Naive B cell (primary cell): ENCODE measurements at places on chromosomes 2 and 18.

DNA sequence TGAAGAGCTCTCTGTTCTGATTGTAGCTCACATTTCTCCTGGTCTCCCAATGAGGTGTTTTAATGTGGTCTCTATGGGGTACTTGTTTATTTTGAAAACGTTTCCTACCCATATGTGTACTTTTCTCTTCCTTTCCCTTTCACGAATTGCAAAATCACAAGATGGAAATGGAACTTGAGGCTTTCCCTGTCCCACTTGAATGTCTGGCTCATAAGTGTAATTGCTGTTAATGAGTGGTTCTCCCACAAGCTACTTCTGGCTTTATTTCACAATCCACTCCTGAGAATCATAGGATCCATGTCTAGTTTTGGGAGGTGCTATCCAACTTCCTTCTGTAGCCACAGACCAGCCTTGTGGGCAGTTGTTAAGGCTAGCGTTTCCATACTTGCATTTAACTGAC, 81.1 kb upstream of the CAVIN2 start:
- DNase-seq, result no peak

- DNase-seq, result no peak
Measured at GRCh38 chr18:57767259-57768050, 35.7 kb downstream of the ATP8B1 start.

- no peak for DNase-seq
Measured at GRCh38 chr2:165952085-165952484, 1.5 kb downstream of the TTC21B start.

DNA sequence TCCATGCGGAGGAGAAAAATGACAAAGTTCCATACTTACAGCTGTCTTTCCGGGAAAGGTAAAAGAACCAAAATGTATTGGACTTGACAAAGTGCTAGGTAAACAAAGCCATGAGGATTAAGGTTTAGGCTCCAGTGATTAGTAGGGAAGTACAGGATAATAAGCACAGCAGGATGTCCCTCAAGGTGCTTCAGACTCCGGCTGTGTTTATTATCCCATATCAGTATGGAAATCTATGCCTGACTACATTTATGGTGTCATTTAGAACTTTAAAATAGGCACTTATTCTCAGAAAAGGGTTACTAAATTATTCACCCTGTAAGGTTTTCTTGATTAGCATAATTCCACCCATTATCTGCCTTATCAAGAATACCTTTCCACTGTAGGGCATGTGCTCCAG, 136.3 kb upstream of the CCDC68 start:
- DNase-seq, result no peak

DNA sequence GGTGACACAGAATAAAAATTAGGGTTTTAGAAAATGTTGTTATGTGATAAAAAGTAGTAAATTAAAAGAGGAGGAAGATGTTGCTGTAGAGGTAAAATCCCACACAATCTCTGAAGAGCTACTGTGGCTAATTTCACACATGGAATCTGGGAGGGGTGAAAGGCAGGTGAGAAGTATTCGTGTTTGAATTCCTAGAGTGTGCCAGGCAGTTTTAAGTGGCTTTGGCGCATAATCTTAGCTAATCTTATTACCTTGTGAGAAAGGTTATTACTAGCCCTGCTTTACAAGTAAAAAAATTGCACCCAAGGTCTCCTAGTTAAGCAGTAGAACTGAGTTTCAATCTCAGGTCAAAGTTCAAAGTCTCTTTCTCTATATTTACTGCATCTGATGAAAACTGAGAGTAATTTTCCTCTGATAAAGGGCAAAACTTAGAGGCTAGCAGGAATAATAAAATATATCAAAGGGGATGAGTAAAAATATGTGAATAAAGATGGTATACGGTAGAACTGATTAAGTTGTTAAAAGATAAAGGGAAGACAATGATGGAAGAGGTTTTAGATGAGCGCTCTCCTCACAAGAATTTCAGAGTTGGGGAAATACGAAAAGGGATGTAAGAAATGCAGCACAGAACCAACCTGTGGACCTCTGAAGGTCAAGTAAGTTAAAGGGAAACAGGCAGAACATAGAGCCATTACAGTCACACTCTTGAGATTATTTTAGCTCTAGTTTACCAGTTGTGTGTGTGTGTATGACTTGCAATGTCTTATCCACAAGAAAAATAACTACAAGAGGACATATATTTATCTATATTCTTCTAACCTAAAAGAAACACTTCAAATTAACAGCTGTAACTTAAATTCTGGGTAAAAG, 34.8 kb downstream of the GAREM1 start:
- no peak for DNase-seq
